ENCODE measurements at places on chromosomes 5 and 9.
A peak's percentile ranks its signal among the peaks of the same experiment; 100 is the strongest.

DNA sequence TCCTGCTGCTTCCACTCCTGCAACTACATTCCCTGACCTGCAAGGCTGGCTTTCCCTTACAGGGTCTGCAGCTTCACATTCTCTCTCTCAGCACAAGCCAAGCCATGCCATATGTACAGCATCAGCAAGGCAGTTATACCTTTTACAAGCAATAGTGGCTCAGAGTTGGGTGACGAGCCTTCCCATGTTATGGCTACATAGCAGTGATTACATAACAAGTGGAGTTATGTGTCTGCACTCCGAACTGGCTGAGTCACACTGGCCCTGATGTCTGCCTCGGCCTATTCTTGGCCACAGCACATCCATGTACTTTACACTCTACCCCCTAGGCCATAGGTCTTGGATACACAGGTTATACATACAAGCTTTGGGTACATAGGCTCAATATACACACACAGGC lies 52.0 kb upstream of the SNCAIP start:
- no peak for DNase-seq

GRCh38 chr9:90069085-90069484 lies 464.3 kb downstream of the GADD45G start:
- no peak for DNase-seq

DNA sequence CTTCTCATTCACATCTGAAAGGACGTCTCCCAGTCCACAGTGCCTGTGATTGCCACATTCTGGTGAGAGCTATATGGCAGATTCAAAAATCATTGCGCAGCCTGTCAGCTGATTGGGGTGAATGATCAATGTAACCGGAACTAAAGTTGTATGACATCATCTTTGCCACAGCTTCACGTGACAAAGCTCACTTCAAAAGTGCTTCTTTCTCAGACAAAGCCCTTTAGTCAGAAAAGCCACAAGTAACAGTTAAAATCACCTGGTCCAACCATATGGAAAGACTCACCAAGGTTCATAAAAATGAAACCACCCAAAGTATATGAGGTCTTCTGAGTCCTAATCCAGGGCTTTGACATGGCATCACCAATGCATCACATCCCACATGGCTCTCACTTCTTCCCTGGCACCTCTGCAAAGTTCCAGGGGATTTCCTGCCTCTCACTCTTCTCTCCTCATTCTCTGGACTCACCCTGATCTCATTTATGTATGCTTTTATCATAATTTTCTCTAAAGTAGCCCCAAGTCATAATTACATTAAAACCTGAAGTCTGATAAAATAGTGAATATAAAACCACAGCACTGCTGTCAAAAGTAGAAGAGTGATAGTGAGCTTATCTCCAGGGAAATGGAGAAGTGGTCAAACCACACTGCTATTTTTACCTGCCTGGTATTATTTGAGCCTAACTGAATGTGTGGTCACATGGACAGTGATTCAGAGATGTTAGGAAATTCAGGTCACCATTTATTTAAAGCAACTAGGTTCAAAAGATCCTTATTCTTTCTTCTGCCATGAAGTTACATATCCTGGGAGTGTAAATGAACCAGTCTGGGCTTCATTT lies 193.1 kb upstream of the PTGER4 start:
- no peak for DNase-seq

DNA sequence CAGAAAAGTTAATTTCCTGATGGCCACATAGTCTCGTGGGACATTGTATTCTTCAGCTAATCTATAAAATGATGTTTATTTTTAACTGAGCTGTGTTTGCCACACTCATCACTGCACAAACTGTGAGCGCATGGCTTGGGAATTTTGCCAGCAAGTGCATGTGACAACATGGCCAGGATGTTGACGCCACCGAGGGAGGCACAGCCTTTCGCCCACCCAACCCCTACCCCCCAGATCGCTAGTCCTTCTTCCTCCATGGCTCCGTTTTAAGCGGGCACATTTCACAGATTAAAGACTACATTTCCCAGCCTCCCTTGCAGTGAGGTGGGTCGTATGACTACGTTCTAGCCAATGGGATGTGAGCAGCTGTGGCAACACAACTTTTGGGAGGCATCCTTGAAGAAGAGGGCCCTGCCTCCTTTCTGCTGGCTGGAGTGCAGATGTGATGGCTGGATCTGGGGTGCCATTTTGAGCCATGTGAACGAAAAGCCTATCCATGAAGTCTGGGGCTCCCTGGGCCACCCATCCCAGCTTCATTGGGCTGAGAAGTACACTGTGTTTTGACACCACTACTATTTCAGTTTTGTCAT lies 7.9 kb downstream of the NRARP start:
- DNase-seq: no peak

- peak; percentile 19 for DNase-seq
These were observed 75.1 kb upstream of the STXBP1 start for GRCh38 chr9:127537014-127537413.

GRCh38 chr9:5982317-5982716 lies 33.1 kb downstream of the RANBP6 start:
- no peak for DNase-seq
